ENCODE measurements at places on chromosomes 1 and 21. TPM values are rescaled to one million over a fixed set of nuclear protein-coding genes. Genes with fewer than 3 reads are reported as not detected.

TFF2 gene
- total RNA-seq = not detected

COL11A1 gene
- total RNA-seq = not detected

DNA sequence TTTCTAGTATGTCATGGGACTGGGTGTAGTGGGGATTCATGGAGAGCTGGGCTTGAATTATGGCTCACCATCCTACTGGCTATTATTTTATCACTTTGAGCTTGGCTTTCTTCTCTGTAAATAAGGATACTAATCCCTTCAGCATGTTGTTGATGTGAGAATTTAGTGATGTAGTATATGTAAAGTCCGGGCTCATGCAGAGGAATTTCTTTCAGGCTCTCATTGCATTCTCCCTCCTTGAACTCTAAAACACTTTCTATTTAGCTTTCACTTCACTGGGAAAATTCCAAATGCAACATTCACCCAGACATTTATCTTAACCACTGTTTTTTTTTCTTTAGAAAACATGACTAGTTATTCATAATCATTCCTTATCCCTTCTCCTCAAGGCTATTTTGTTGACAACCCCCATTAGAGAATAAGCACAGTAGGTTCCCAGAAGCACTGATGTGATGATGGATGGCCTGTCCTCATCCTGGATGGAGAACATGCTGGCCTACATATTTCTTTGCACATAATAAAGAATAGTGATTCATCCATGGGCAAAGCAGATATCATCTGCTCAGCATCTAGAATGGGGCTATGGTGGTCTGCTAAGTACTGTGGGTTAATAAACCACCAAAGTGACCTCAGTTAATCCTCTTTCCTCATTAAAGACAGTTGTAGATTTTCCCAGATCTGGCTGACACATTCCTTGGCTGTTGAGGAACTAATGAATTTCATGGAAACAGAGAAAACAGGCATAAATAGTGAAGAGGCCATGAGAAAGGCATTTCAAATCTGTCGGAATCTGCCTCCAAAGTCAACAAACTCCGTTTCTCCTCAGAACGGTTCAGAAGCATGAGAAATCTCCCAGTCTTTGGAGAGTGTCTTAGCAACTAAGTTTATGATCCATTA lies 68.0 kb upstream of the CYP2J2 start:
- DNase-seq = peak; percentile 87
- no peaks in the 10 kb centered on the region for H3K36me3 ChIP-seq
- peaks cover 26% of the 10 kb centered on the region for H3K4me1 ChIP-seq
- no peaks in the 10 kb centered on the region for H3K27me3 ChIP-seq

- H3K36me3 ChIP-seq = no peaks in the 10 kb centered on the region
- no peaks in the 10 kb centered on the region for H3K4me1 ChIP-seq
- no peaks in the 10 kb centered on the region for H3K27me3 ChIP-seq
These were observed 169.2 kb upstream of the HP1BP3 start for GRCh38 chr1:20956272-20956671.

GRCh38 chr1:156862584-156862983 lies 1.9 kb downstream of the NTRK1 start:
- H3K27me3 ChIP-seq = peaks cover 13% of the 10 kb centered on the region
- H3K27ac ChIP-seq = no peak overlapping the region
- H3K36me3 ChIP-seq = no peaks in the 10 kb centered on the region
- H3K4me1 ChIP-seq = peaks cover 3% of the 10 kb centered on the region
- DNase-seq = no peak

DNA sequence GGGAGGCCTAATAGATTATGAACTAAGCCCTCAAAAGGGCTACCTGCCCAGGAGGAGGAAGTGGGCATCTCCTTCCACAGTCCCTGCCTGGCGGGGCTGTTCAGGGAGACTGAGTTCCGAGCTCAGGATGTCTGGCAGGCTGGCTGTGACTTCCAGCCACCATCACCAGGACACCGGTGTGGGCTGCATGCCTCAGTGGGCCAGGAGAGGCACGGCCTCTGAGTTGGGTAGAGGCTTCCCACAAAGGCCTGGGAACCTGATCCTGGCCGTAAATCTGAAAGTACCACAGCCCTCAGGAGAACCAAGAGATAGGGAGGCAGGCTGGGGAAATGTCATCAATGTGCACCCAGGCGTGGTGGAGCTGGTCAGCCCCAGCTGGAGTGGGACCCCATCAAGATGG lies 29.1 kb downstream of the NTPCR start:
- H3K27ac ChIP-seq = no peak overlapping the region
- no peaks in the 10 kb centered on the region for H3K4me1 ChIP-seq
- no peaks in the 10 kb centered on the region for H3K36me3 ChIP-seq
- DNase-seq = no peak

GRCh38 chr1:232439011-232439410 lies 190.9 kb downstream of the SIPA1L2 start:
- peaks cover 20% of the 10 kb centered on the region for H3K36me3 ChIP-seq
- DNase-seq = no peak
- no peaks in the 10 kb centered on the region for H3K27me3 ChIP-seq
- no peak overlapping the region for H3K4me3 ChIP-seq
- no peak overlapping the region for H3K27ac ChIP-seq
- H3K4me1 ChIP-seq = no peaks in the 10 kb centered on the region

Measured in ascending aorta (tissue), 2 donors.